ENCODE measurements at places on chromosomes 1 and 21.

GRCh38 chr1:47227341-47228232 lies 4.4 kb downstream of the TAL1 start:
- no peak for DNase-seq

- no peak for DNase-seq
Measured at GRCh38 chr1:156860628-156861423, at the start of gene NTRK1. Gene NTRK1 (plus strand): TSS chr1:156860865. CDS start chr1:156860935, 70 bp downstream.

DNA sequence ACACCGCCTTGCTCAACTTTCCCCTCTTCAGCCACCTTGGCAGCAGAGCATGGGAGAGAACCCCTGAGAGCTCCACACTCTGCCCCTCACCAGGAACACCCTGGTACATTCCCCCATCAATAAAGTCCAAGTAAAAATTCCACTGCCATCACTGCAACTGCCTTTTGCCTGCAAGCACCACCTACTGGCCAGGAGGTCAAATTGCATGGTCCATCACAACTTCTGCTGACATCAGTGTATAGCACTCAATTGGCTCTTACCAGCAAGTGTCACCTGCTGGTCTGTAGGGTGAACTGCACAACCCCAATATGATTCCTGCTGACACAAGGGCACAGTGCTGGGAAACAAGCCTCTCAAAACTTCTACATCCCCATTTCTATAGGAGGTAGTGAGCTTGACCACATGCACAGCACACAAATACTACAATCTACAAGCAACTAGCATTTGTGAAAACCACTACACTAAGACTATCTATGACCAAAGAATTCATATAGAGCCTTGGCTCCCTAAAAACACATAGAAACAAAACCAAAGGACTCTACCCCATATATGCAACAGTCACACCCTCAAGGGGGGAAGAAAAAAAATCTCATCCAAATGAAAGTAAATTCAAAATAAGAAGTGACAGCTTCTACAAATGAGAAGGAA lies 69.2 kb downstream of the FASLG start:
- DNase-seq = no peak

DNA sequence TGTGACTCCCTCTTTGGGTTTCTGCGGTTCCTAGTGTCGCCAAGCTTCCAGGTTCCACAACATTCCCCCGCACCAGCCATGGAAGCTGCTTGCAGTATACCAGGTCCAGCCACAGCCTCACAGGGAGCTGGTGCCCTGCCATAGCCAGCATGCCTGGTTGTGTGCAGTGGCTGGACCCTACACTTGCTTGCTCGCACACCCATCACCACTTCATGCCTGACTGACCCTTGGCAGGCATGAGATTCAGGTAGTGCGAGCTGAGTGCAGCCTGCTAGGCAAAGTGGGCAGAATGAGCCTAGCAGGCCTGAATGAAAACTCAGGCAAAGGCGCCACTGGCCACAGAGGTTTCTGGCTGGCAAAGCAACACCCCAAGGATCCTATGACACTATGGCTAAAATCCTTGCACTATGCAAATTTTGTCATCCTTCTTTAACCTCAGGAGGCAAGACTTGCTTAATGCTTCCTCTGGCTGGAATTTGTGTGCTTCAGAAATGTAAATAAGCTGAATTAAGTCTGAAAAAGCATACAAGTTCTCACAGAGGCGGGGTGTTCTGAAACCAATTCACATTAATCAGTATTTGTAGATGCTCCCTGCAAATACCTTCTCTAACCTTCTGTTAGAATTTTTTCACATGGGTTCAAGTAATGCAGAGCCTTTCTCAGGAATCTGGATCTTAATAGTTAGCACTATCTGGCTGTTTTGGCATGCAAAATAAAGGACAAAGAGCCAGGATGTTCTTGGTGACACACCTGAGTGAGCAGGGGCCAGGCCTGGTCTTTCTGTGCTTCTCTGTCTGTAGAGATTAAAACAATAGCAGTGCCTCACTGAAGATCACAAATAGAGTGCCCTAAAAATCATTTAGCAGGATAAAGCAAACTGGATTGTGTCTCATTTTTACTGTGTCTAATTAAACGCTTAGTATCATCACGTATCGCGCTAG lies 256.9 kb downstream of the GPATCH2 start:
- no peak for DNase-seq

GRCh38 chr1:156709031-156709430 lies 3.6 kb upstream of the CRABP2 start:
- no peak for DNase-seq

DNA sequence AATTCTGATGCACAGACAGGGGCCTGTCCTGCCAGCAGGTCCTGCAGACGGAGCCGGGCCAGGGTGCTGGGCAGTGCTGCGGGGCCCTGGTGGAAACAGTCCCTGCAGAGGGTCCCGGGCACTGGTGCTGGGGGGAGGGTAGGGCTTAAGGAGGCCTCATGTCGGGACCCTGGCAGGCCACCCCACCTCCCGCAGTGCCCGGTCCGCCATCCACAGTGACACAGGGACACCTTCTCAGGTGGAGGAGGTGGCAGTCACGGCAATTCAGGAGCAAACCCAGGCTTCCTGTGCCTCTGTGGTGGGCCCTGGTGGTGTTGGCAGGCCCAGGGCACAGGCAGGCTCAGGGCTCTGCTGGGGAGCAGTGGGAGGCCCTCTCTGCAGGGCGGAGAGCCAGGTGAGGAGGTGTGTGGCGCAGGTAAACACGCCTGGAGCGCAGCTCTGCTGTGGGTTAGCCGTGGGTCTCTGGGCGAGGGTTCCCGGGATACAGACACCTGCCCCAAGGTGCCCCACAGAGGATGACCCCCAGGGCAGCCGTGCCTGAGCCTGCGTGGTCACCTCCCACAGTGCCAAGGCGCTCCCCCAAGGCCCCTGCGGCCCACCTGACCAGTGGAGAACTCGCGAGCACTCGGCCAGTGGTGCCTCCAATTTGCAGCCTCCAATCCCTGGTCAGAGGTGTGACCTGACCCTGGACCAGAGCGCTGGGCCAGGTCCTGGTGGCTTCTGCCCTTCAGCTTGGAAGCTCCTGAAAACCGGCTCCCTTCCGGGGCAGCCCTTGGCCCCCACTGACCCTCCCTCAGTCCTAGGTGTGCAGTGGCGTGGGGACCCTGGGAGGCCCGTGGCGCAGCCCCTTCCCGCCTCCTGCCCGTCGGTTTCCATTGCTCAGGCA lies 19.2 kb downstream of the COL18A1 start:
- DNase-seq = no peak

DNA sequence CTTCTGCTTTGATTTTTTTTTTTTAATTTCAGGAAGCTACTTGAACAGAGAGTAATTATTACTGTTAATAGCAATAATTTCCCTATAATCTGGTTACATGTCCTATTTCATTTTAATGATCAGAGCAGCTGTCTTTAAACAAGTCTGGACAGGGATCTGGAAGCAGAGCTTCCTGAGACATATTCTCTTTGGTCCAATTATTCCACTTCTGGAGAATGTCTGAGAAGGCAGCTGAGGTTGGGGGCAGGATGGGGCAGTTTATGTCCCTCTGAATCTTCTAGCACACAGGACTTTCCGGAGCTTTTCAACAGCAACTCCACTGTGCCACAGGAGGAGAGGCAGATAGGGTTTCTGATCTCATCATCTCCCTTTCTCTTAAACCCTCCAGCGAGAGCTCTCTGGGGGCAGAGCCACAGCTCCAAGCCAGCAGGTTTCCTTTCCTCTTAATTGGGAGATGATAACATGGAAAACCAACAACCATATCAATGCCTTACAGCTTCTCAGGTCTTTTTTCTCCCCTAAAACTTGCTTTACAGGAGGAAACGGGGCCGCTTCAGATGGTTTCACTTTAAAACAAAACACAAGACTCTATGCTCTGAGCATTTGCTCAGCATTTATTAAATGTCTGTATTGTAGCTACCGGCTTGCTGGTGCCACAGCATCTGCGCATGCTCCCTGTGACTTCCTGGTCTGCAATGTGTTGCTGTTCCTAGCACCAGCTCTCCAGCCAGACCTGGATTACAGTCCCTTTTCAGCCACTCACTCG lies 425.7 kb upstream of the USP24 start:
- DNase-seq = no peak

DNA sequence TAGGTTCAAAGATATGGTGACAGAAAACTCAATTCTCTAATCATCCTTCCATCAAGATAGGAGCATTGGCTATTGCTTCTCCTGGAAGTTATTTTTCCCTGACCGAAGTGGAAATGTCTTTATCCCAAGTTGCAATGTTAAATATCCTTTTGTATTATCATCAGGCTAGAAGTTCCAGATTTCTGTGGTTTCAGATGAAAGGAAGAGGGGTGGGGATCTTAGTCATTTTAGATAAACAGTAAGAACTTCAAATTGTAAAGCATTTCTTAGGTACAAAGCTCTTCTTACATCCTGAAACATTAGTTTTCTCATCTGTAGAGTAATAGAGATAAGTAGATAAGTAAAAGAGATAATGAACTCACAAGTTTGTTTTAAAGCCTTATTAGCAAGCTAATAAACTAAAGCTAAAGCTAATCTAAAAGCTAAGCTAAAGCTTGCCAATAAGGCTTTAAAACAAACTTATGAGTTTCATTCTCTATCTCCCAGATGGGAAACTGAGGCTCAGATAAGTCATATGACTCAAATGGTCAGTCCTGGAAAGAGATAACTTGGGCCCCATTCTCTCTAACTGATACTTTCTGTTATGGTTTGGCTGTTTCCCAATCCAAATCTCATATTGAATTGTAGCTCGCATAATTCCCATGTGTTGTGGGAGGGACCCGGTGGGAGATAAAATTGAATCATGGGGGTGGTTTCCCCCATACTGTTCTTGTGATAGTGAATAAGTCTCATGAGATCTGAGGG lies 99.2 kb upstream of the KCNK2 start:
- no peak for DNase-seq

DNA sequence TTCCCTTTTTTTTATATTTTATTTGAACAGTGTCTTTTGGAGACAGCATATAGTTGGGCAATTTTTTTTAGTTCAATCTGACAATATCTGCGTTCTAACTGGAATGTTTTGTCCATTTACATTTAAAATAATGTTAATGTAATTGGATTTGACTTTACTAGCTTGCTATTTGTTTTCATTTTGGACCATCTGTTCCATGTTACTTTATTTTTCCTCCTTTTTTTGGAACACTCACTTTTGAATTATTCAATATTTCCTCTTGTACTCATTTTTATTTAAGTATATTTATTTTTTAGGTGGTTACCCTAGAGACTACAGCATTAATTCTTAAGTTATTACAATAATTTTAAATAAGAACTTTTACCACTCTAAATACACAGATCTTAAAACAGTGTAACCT lies 62.8 kb upstream of the C1orf87 start:
- DNase-seq = no peak

- DNase-seq = no peak
Measured at GRCh38 chr1:15070145-15070748, 83.3 kb upstream of the TMEM51 start.

- DNase-seq = no peak
Measured at GRCh38 chr1:32983020-32983419, 18.4 kb upstream of the RNF19B start.

DNA sequence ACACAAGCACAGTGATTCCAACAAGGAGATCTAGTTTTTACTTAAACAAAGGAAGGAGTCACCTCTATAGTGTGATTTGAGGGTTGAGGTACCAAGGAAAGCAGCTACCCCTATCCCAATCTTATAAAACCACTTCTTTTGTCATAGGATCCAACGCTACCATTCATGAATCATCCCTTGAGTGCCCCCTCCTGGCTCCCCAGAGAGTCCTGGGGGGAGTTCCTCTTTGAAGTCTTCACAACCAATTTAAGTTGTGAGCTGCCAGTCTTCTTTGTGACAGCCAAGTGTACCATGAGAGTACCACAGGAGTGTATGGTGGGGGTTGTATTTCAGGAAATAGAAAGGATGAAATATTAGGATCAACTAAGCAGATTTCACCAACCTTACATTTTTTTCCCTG lies 39.1 kb upstream of the NHLH2 start:
- DNase-seq = no peak

DNA sequence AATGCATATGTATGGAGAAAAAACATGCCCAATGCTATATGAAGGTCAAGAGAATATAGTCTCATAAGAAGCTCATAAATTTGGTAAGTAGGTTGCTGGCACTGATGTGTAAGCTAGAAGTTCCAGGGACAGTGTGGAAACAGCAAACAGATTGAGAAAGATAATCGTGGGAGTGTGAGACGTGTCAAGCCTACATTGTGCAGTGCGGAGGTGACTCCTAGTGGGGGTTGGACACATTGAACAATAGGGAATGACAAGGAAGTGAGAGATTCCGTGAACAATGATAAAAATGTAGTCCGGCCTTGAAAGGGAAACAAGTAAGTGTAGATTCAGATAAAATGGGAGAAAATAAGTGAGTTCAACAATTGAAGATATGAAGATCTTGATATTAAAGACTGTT lies 788.4 kb upstream of the PRMT6 start:
- DNase-seq = no peak

GRCh38 chr1:43979528-43980254 lies 681 bp downstream of the B4GALT2 start:
- no peak for DNase-seq

- DNase-seq = no peak
Measured at GRCh38 chr1:6880951-6881690, 95.9 kb downstream of the CAMTA1 start.

GRCh38 chr1:29396438-29397255 lies 160.3 kb downstream of the PTPRU start:
- DNase-seq = no peak

All from esophagus squamous epithelium (tissue), 5 donors.